ENCODE measurements at places on chromosomes 16 and 17.
A peak's percentile ranks its signal among the peaks of the same experiment; 100 is the strongest.

DNA sequence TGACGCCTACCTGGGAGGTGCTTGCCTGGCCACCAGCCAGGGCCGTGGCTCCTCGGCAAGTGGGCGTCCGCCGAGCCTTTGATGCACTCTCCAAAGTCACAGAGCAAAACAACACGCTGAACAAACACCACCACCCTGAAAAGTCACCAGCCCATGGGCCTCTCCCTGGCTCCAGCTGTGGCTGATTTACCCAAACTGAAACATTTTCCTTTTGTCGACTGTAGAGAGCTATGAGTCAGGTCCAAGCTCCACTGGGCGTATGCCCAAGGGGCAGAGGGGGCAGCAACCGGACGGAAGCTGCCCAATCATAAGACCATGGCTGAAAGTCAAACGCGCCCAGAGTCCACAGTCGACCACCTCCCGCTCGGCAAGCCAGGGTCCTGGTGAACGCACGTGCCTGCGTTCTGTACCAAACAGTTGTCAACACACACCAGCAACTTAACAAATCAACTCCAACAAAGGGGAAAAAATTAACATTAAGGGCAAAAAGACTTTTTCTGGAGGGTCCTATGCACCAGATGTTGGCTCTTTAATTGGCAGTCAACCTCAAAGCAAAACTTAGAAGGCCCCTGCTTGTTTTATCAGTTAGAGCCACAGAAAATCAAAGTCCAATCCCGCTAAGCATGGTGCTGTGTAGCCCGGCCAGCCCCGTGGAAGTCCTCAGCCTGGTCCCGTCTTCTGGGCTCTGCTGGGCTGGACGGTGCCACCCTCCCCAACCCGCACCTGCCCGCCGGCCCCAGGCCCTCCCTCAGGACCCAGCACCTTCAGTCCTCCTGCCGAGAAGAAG, 47.3 kb downstream of the TBC1D16 start:
- peak; percentile 22 for DNase-seq

DNA sequence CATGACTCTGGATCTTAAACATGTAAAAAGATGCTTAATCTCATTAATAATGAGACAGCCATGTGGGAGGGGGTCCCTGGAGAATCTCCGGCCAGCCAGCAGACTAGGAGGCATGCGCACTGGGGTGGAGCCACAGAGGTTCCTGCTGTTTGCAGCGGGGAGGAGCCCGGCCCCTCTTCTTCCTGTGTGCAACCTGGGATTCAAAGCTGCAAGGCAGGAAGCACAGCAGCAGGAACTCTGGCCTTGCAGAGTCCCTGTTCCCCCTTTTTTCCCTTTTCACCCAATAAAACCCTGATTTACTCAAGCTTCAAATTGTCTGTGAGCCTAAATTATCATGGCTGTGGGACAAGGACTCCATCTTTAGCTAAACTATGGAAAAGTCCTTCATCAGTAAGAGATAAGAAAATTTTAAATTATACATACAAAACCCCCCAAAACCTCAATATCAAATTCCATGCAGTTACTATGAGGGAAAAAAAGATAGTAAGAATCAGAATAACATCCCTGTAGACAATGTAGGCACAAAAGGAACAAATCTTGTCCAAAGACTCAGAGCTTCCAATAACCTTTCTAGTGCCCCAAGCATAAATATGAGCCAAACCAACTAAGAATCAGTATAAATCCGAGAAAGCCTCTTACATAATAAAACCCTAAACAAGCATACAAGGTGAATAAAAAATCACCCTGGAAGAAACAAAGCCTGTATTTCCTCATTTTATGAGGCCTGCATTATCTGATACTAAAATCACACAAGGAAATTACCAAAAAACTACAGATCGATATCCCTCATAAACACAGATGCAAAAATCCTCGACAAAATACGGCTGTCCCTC, 12.1 kb downstream of the CFDP1 start:
- peak; percentile 66 for DNase-seq

DNA sequence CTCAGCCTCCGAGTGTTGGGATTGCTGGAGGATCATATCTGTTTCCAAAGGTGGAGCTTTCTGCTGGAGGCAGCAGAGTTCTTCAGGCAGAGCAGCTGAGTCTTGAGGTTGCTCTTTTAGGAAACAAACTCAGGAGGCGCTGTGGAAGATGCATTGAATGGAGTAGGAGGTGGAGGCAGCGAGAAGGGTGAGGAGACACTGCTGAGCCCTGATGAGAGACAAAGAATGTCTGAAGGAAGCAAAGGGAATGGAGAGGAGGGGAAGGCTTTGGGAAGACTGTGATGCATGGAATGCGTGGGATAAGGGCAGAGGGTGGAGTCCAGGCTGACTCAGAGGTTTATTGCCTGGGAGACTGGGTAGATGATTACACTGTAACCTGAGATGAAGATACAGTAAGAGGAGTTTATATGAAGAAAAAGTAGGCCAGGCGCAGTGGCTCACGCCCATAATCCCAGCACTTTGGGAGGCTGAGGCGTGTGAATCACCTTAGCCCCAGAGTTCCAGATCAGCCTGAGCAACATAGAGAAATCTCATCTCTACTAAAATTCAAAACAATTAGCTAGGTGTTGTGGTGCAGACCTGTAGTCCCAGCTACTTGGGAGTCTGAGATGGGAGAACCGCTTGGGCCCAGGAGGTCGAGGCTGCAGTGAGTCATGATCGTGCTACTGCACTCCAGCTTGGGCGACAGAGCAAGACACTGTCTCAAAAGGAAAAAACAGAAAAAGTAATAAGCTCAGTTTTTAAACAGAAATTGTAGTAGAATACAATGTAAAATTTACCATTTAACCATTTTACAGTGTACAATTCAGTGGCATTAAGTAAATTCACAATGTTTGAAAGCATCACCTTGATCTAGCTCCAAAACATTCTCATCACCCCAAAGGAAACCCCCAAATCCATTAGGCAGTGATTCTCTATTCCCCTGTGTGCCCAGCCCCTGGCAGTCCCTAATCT, 17.8 kb upstream of the TMEM219 start:
- DNase-seq, result no peak

DNA sequence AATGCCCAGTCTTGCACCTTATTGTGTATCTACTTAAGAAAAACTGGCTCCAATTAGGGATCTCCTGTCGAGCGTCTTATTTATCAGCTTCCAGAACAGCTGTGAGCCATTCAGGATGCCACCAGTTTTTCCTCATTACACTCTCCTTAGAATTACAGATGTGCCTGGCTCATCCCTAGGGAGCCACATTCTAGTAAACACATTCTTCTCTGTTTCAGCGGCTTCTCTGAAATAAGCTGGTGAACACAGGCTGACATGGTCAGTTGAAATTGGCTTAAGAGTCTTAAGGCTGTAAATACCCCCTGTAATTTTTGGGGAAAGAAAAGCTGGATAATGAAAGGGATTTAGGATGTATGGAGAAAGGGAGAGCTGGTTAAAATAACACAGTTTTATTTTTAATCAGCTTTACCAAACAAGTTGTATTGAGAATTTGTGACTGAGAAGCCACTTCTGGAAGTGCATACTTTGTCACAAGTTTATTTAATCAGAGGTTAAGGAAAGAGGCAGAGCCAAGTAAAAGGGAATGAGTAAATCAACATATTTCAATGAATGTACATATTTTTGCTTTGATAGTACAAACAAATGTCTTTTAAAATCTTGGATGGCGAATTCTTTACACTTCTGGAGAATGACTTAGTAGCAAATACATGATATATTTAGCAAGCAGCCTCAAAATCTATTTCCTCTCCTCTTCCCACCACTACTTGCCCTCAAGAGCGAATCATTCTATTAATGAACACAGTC, 562.0 kb upstream of the GOT2 start:
- no peak for DNase-seq

DNA sequence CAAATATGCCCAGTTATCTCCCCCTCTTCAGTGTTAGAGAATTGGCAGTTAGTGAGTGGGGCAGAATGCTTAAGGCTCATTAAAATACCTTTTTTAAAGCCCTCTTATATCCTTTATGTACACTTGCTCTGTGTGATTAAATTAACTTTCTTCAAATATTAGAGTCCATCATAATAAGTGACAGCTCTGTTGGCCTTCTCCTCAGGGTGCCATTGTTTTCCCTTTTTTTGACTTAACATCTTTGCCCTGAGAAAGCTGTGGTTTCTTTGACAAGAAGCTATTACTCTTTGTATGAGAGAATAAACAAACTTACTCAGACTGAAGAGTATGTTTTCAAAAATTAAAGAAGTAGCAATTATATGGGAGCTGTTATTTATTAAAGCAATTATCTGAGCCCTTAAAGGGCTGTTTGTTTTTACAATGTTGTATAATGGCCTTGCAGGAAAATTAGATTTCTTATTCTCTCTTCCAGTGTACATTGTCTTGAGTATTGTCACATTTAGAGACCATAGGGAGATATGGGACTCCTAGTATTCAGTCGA, 13.4 kb downstream of the RBBP6 start:
- no peak for DNase-seq

- DNase-seq, result no peak
These were observed 4.8 kb downstream of the RHBDF2 start for GRCh38 chr17:76496464-76496863.

DNA sequence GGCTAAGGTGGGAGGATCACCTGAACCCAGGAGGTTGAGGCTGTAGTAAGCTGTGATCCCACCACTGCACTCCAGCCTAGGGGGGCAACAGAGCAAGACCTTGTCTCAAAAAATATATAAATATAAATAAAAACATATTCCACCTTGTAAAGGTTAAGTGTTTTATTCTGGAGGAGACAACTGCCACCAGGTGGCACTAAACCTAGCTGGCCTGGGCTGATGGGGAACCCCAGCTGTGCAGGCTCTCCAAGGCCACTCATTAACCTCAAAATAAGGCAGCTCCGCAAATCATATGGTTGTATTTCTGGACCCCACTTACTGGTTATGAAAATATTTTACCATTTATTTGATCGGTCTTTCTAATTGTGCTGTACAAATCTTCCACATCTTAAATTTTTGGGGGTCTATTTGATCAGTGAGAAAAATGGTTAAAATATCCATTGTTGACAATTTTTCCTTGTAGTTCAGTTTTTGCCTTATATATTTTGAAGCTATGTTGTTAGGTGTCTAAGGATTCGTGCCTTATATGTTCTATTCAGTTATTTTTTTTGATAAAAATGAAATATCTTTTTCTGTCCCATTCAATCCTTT, 8.5 kb upstream of the ICAM2 start:
- DNase-seq, result peak; percentile 75

GRCh38 chr17:62098623-62099231, 33.6 kb upstream of the MED13 start:
- DNase-seq, result no peak

- peak; percentile 74 for DNase-seq
These were observed 3.7 kb upstream of the CNP start for GRCh38 chr17:41962768-41963434.

DNA sequence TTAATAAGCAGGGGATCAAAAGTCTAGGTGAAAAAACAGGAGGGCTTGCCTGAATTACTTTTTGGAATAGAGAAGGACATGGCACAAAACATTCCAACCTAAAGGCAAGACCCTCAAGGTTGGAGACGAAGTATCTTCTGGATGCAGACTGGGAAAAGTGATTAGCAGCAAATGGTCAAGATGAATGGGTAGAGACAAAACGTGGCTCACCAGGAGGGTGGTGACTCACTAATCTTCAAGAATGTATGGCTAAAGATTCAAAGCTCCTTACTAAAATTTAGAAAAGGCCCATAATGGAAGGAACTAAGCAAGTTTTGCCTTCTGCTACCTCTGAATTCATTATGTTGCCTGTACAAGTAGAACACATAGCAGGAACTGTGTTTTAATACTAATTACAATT, 469.5 kb upstream of the RBFOX1 start:
- DNase-seq, result no peak

DNA sequence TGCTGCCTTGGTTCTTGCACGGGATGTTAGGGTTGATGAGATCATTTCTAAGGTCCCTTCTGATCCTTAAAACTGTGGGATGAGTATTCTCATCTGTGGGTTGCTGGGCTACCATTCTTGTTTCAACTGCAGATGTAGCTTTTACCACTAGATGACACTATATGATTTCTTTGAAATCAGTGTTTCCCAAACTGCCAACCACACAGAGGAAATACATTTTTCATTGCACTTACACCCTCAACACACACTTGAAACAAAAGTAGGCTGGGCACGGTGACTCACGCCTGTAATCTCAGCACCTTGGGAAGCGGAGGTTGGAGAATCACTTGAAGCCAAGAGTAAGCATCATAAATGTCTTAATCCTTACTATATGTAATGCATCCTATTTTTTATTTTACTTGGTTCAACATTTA, 15.3 kb downstream of the LCMT1 start:
- DNase-seq, result no peak

- no peak for DNase-seq
These were observed 5.1 kb downstream of the CYB5D1 start for GRCh38 chr17:7862692-7863437.

DNA sequence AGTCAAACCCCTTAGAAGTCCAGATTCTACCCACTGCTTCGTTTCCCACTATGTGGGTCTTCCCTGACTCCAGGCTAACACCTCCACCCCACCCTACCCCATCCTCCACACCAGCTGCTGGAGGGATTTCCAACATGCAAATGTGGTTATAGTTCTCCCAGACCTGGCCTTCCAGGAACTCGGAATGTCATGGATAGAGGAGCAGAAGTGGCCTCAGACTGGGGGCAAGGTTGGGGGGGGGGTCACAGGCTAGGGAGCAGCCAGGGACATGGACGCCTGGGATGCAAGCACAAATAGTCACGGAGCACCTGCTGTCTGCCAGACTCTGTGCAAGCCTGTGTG, 2.0 kb downstream of the CAMKK1 start:
- no peak for DNase-seq

GRCh38 chr17:79412886-79413390, 197.9 kb downstream of the RBFOX3 start:
- DNase-seq, result no peak

DNA sequence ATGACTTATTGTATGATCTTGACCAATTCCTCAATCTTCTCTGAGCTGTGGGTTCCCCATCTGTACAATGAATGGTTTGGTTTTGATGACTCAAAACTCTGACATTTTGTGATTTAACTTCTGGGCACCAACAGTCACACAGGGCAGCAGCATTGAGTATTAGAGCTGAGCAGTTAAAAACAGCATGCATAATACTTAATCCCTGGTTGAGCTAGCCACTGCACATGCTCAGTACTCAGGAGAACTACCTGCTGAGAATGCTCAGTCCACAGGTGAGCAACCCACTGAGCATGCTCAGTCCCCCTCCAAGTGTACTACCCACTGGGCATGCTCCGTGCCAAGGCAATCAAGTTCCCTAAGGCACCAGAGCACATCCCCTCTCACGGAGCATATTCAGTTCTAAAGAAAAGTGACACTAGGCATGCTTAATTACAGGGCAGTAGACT, 68.7 kb downstream of the AIPL1 start:
- no peak for DNase-seq

- DNase-seq, result peak; percentile 63
These were observed 146.3 kb upstream of the TBX2 start for GRCh38 chr17:61253362-61253761.

GRCh38 chr16:88773812-88774291, 11.2 kb downstream of the PIEZO1 start:
- DNase-seq, result peak; percentile 69

GRCh38 chr16:29983420-29984136, 9.9 kb downstream of the TAOK2 start:
- no peak for DNase-seq

All from psoas muscle (tissue), 8 donors.